ENCODE measurements at places on chromosomes 1 and 21. TPM values are rescaled to one million over a fixed set of nuclear protein-coding genes. Genes with fewer than 3 reads are reported as not detected.

Gene CHRNB2
- polyA plus RNA-seq, result 0.16 TPM

Gene ADAM30
- polyA plus RNA-seq, result not detected

Gene IGSF9
- not detected for polyA plus RNA-seq

Gene URB2
- 6.5 TPM for polyA plus RNA-seq

Gene YIPF1
- 30.7 TPM for polyA plus RNA-seq

Gene F5
- 0.06 TPM for polyA plus RNA-seq

Gene TTC24
- 2.3 TPM for polyA plus RNA-seq

Gene FCGR3A
- polyA plus RNA-seq, result 44.6 TPM

Gene AKR7A3
- not detected for polyA plus RNA-seq

Gene FMO4
- 2.6 TPM for polyA plus RNA-seq

GRCh38 chr1:202282596-202283283 lies 59.0 kb downstream of the UBE2T start:
- DNase-seq, result no peak

- peak; percentile 44 for DNase-seq
Observed at GRCh38 chr1:1212780-1213344, 1.1 kb downstream of the TNFRSF4 start.

DNA sequence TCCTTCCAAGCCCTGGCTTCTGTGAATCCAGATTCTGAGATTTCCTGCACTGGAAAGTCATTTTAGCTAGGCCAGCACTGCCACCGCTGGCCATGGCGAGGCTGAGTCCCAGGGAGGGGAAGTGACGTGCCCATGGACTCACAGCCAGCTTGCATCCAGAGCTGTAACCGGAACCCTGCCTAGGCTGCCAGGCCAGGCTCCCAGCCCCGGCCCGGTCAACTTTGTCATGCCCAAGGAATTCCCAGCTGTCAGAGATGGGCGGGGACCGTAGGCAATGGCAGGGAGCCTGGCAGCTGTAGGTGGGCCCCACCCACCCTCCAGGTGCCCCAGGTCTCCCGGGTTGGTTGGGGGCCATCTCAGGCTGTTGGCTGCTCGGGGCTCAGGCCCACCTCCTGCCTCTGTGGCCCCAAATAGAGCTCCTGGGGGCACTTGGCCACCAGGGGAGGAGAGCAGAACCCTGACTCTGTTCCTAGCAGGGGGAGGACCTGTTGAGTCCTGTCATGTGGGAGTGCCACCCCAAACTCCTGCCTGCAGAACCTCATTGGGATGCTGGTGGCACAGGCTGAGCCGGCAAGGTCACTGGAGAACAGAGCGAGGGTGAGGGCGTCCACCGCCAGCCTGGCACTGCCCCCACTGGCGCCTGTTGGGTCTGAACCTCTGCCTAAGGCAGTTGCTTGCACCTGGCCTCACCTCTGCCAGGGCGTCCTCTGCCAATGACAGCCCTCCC lies 57.8 kb downstream of the FOXO6 start:
- DNase-seq, result no peak

- DNase-seq, result no peak
Observed at GRCh38 chr1:107250169-107250568, 109.3 kb downstream of the NTNG1 start.

DNA sequence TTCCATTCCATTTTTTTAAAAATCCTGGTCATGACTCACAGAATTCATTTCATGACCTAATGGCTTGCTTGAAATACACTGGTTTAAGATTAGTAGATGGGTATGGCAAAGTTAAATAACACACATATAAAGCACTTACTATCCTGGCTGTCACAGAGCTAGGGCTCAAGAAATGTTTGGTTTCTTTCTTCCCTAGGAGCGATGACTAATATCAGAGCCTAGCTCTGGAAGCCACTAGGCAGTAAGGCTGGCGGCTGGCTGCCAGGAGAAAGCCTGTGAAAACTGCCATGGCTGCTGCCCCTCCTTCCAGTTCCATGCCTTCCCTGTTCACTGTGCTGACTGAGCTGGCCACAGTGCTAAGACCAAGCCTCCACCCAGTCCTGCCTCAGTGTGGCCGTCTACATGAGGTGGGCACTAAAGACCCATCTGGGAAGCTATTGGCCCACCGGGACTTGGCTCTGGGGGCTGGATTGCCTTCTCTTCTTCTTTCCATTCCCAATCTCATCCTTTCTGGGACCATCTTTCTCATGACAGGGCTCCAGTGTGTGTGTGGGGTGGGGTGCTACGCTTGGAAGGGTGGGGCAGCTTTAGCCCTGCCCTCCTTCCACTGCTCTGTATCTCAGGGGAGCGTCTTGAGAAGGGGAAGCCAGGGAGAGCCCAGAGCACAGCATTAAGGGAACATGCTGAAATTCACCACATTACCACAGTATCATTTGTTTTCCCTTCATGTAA lies 10.8 kb upstream of the ASCL5 start:
- no peak for DNase-seq

DNA sequence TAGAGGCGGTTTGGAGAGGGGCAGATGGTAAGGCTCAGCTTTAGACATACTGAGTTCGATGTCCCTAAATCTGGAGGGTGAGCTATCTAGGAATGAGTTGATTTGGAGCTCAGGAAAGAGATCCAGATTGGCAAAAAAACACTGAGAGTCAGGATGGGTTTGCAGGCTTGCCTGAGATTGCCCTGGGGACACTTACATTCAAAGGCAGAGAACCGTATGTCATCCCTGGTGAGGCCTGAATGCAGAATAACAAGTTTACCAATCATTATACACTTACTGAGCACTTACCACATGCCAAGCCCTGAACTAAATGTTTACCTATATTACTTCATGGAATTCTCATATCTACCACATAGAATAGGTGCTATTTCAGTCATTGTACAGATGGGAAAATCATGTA lies 27.5 kb downstream of the TFAP2E start:
- DNase-seq, result no peak

DNA sequence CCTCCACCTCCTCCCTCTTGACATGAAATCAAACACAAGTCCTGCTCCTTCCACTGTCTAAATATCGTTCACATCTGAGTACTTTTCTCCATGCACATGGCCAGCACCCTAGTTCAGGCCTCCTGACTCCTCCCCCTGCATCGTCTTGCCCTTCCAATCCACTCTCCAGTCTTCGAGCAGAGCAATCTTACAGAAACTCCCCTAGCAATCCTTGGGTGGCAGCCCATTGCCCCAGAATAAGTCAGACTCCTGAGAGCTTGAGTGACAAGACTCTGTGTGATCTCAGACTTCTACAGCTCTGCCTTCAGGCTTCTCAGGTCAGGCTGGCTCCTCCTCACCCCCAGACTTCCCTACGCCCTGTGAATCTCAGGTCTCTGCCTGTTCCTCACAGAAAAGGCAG lies 5.5 kb downstream of the SH2D2A start:
- no peak for DNase-seq

- no peak for DNase-seq
Observed at GRCh38 chr1:64526312-64526711, 56.4 kb downstream of the CACHD1 start.

DNA sequence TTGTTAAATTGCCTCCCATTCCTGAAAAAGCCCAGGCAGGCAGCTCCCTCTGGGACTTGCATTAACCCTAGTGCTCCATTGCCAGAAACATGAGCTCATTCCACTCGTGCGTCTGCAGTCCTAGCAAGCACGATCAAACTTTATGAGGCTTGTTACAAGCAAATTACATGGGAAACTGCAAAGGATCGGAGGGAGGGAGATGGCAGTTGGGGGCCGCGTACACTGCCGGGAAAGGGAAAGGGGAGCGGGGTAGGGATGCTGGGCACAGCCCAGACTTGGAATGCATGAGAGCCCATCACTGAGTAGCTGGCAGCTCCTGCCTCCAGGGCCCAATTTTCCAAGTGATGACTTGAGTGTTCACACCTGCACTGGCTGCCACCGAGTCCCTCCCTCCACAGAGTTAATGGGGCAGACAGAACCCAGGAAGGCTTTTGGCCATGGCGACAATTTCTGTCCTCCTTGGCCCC lies 169.9 kb downstream of the BRINP2 start:
- DNase-seq, result no peak

GRCh38 chr1:168977618-168978017 lies 128.9 kb upstream of the ATP1B1 start:
- DNase-seq, result no peak

- no peak for DNase-seq
Observed at GRCh38 chr1:167776151-167776550, 54.4 kb downstream of the MPZL1 start.

DNA sequence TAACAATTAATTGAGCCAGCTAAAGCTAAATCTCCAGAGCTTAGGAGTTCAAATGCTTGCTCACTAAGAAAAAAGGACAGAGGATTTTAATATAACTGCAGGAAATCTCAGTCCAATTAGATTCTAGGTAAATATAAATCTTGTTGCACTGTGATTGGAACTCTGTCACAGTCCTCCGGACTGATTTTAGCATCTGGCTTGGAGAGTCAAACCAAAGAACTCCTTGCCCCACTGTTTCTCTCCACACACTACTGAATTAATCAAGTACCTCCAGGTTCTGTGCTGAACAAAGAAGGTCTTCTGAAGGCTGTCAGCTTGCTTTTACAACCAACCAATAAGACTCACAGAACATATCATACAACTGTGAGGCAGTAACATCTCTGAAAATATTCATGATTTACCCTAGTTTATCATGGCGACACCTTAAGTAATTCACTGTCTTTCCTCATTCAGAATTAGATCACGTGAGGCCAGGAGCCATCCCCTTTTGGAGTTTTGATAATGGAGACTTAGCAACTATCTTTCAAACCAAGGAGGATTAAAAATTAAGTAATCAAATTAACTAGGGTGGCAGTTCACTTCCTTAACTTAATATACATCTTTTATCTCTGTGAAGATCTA lies 176.0 kb downstream of the RERE start:
- DNase-seq, result no peak

DNA sequence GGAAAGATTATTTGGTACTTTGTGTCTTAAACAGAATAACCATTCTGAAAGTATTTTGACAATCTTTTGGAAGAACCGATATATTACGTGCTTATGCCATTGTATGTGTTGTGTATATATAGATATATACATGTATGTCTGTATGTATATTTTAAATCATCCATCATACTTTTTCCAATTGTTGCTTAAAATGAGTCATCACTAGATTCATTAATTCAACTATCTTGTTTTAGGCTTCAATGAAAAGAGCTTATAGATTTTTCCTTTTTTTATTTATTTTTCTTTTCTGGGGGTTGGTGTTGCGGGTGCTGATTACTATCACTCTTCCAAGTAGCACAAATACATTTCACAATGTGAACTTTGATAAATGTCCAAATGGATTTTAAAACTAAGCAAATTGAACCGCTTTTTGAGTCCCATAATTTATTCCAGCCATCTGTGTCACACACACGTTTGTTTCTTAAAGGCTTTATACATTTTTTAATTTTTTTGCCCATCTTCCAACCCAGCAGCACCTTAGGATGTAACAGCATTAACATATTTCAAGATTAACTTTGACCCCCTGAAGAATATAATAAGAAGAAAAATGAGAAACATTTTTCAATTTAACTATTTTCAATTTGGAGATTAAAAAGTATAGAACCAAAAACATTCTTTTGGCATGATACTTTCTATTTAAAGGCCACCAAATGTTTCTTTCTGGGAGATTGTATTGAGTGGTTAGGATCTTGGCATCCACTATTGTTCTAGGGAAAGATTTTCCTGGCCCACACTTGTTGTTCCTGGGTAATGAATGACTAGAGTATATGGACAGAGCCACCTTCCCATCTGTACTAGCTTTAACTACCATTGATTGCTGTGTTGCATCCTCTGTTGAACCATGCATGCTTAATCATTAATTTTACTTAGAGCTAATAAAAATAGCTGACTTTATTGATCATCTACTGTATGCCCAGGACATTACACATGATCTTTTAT lies 9.3 kb upstream of the DPYD start:
- DNase-seq, result no peak

- DNase-seq, result no peak
Observed at GRCh38 chr1:245160741-245161400, 6.1 kb downstream of the KIF26B start.

DNA sequence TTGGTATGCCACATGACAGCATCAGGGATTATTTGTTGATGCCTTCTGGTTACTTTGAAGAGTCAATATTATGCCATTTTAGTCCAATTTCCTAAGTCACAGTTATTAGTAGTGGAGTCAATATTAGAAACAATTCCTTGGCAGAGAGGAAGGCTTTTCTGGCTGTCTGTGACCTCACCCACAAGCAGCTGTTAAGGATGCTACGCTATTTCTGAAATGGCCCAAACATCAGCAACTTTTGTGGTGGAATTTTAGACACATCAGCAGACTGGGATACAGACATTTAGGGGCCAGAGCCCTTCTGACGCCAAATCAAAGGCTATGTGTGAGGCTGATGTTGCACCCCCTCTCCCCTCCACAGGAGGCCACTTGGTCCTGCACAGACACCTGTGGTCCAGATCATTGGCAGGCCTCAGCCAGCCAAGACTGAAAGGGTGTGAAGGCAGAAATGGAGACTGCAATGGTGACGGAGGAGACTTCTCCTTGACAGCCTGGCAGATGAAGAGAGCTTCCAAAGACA lies 9.2 kb upstream of the RXRG start:
- DNase-seq, result no peak

GRCh38 chr1:204875255-204875654 lies 4.6 kb downstream of the NFASC start:
- DNase-seq, result no peak

DNA sequence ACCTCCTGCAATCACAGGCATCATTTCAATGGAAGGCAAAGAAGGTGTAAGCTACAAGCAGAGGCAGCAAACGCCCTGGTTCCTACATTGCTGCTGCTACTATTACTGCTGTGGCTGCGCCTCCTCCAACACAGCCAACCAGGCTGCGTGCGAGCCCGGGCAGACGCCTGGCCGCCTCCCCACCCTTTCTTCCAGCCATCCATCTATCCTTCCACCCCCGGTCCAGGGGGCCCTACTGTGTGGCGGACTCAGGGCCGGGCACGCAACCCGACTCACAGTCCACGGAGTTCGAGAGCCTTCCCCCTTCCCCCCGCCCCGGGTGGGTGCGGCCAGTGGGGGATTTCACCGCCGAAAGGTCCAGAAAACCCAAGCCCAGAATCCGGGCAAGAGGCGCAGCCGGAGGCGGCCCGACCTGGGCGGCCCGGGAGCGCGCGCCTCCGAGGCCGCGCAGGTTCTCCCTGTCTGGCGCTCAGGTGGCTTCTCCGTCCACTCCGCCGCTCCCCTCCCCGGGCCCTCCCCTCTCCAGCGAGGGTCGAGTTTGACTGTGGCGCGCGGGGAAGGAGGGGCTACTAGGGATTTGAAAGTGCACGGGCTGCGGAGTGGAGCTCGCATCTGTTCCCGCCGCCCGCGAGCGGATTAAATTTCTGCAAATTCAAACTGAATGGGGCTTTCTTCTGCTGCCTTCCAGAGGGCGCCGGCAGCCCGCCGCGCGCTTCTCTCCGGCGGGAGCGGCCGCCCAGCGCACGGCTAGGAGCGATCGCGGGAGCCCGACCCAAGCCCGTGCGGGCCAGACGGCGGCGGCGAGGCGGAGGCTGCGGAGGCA lies at the start of gene HUNK:
TSS of gene HUNK (plus strand) at position 569 of the 823 bp plus-strand sequence. CDS start 655 bp downstream, outside the sequence.
- DNase-seq, result no peak

DNA sequence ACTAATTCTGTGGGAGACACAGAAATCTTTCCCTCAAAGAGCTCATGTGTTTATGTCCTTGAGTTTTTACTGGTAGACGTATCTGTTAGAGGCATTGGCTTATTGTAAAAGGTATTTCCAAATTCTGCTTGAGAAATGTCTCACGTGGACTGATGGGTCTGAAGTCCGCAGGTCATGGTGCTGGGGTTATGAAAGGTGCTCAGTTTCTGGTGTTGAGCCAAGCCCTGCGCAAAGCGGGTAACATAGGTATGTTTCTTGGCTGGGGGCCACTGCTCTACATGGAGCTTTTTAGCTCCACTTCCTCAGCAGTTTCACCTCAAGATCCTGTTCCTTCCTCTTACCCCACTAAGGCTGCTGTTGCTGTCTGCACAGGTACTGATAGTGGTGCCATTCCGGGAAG lies 10.8 kb downstream of the UTP25 start:
- no peak for DNase-seq

- no peak for DNase-seq
Observed at GRCh38 chr1:171748651-171749050, 6.8 kb upstream of the VAMP4 start.

All from CD8-positive, alpha-beta memory T cell (primary cell).